ENCODE measurements at places on chromosomes 11 and 22.

- DNase-seq, result peak; percentile 31
Observed at GRCh38 chr11:95299078-95299679, 68.2 kb upstream of the SESN3 start.

DNA sequence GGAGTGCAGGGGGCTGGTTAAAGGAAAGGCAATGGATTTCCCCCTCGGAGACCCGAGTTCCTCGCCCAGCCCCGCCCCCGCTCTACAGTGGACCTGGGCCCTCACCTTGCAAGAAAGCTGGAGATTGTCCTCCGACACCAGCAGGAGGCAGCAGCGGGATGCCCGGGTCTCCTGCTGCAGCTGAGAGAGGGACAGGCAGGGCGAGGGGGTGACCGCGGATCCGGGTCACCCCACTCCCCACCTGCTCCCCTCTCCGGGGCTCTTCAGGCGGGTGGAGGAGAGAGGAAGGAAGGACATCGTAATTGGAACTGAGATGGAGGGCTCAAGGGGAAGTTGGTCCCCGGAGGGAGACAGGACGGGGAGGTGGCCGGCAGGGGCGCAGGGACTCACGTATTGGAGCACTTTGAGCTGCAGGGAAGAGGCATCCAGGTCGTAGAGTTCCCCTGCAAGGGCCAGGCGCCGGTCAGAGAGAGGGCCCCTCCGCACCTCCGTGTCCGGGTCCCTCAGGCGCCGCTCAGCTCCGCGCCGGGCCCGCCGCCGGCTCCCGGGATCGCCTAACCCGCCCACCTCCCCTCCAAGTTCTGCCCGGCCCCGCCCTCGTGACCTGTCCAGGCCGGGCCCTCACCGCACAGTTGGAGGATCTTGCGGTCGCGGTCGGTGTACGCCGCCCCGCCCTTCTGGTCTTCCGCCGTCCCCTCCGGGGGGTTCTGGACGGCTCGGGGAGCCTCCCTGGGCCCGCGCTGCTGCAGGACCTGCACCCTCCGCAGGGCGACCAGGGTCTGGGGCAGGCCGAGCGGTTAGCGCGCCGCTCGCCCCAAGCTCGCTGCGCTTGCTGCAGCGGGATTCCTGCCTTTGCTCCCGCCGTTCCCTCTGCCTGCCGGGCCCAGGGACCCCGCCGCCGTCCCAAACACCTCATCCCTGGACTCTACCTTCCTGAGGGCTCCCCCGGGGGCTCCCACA, 84.1 kb downstream of the PDE2A start:
- DNase-seq, result peak; percentile 35

DNA sequence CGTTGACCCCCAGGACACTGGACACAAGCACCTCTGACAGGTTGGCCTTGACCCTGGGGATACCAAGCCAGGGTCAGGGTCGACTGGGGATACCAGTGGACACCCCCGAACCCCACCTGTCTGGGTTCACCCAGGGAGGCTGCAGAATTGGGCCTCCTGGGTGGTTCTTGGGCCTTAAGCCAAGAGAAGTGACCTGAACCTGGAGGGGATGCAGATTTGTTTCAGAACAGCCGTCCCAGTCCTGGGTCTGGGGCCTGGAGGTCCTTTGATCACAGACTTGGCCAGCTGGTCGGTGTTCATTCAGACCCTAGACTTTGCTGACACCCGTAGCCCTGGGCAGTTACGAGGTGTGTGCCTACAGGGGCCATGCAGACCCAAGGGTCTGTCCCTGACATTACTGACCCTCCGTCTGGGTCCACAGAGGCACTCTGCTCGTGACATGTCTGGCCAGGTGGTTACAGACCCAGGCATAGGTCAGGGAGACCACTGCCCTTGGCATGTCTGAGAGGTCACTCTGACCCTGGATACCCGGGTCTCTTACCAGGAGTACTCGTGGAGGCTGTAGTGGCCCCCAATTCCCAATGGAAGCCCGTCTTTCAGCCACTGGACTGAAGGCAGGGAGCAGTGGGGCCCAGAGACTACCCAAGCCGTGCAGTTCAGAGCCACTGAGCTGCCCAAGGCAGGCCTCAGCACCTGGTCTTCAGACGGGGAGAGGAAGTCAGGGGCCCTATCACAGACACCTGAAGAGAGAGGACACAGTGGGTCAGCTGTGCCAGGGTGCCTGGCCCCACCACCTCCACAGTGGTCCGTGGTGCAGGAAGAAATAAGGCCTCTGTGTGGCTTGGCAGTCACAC, 6.4 kb downstream of the SIGIRR start:
- no peak for DNase-seq

DNA sequence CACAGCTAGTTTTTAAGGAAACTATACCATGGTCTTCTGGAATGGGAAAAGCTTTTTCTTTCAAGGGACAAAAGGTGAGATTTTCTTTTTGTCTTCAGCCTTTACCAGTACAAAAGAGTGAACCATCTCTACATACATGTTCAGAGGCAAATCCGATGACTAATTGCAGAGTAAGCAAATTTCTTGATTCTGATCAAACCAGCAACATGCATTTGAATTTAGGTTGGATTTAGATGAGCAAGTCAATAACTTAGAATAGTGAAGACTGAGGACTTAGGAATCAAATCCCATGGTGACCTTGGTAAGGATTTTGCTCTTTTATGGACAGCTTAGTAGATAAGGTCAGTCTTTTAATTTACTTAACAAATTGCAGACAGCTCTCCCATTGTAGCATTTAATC, 65.9 kb upstream of the BLID start:
- DNase-seq, result no peak

- no peak for DNase-seq
Observed at GRCh38 chr11:132140056-132140455, 769.6 kb downstream of the NTM start.

- peak; percentile 62 for DNase-seq
Observed at GRCh38 chr11:68213135-68213515, at the start of gene KMT5B. Gene KMT5B (minus strand): TSS chr11:68213296. CDS start chr11:68190076, 23,220 bp downstream.

GRCh38 chr11:69509846-69510390, 28.5 kb downstream of the LINC01488 start:
- DNase-seq, result no peak

- DNase-seq, result no peak
Observed at GRCh38 chr11:111393096-111393495, 14.0 kb upstream of the POU2AF1 start.

- no peak for DNase-seq
Observed at GRCh38 chr11:130029137-130029536, 26.5 kb upstream of the PRDM10 start.

DNA sequence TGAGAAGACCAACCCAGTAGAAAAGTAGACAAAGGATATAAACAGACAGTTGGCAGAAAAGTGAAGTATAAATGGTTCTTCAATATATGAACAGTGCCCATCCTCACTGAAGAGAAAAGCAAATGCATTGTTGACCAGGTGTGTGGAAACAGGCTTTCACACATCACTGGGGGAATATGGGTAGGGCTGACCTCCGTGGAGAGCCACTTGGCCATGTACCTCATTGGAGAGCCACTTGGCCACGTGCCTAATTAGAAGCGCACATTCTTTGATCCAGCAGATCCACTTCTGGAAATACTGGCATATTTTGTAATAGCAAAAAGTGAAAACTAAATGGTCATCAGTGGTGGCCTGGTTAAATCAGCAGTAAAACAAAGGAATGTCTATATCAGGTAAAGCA, 43.2 kb downstream of the PPP6R3 start:
- DNase-seq, result no peak

GRCh38 chr11:39772525-39773137, 1686.8 kb downstream of the LRRC4C start:
- DNase-seq, result no peak

GRCh38 chr11:116646191-116646590, 126.6 kb downstream of the BUD13 start:
- no peak for DNase-seq

DNA sequence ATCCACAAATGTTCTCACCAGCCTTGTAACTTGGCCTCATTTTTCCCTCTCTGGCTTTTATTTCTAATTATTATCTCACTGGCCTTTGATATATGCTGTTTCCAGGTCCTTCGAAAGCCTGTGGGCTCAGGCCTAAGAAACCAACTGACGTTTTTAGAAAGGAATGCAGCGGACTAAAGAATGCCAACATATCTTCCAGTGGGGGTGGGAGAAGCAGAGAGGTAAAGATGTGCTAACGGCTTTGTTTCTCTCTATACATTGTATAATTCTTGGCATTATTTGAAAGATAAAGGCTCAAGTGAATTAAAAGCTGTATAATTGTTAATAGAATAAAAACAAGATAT, 28.2 kb downstream of the OR6Q1 start:
- peak; percentile 50 for DNase-seq

GRCh38 chr22:39718921-39719475, 148.4 kb downstream of the CACNA1I start:
- no peak for DNase-seq

DNA sequence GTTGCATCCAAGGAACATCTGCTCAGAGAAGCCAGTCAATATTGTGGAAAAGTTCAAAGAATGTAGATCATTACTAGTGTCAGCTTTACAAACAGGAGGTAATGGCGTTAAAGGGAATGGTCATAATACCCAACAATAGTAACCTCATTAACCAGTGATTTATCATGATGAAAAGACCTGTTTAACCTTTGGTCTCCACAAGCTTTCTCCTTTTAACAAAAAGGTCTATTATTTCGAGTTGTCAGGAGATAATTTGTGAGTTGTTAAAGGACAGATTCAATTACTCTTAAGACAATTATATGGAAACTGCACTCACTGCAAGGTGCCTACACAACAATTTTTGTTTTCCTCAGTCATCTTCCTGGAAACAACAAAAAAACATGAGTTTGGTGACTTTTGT, 73.8 kb upstream of the HTATIP2 start:
- no peak for DNase-seq

DNA sequence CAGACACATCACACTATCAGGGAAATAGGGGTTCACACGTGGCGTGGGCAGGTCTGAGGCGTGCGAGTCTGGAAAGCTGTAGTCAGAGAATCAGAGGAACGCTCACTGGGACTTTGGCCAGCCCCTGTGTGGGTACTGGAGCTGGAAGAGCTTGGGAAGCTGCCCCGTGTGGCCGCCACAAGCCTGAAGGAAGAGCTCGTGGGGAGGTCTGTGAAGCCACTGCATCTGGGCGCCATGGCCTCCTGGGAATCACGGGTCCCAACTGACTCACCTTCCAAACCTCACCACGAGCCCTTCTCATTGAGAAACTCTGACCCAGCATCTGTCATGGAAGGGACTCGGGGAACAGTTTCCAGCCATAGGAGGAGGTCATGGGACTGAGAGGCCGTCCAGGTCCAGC, 5.9 kb upstream of the MRGPRF start:
- DNase-seq, result peak; percentile 24

DNA sequence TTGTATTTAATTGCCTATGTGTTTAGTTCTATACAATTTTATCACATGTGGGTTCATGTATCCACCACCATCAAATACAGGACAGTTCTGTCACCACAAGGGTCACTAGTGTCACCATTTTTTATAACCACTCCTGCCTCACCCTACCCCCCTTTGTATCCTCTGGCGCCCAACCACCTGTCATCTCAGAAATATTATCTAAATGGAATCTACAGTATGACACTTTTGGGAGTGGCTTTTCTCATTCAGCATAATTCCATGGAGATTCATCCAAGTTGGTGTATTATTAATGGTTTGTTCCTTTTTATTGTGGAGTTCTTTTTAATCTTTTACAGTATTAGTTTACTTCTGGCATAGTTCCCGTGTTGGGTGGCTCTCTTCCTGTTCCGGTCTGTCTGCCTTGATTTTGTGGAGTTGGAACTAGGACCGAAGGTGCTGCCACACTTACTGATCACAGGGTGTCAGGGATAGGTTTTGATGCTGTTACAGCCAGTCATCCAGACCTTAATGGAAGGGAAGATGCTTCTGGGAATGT, 58.5 kb downstream of the TNRC6B start:
- DNase-seq, result no peak

DNA sequence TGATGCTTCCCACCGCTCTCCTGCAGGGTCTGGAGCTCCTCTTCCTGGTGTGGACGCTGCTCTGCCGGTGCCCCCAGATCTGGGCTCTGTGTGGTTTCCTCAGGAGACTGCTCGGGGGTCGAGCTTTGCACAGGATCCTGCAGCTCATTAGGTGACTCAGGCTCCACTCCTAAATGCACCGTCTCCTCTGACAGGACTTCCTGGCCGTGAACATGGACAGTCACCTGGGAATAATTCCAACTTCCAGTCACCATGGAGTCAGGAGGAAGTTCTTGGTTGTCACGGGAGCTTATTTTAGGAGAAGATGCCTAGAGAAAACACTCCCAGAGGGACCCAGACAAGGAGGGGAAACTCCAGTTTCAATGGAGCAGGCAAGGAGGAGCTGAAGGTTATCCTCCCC, 11.9 kb downstream of the ZNF202 start:
- DNase-seq, result no peak

- peak; percentile 55 for DNase-seq
Observed at GRCh38 chr11:34395916-34396550, 38.2 kb upstream of the ABTB2 start.

DNA sequence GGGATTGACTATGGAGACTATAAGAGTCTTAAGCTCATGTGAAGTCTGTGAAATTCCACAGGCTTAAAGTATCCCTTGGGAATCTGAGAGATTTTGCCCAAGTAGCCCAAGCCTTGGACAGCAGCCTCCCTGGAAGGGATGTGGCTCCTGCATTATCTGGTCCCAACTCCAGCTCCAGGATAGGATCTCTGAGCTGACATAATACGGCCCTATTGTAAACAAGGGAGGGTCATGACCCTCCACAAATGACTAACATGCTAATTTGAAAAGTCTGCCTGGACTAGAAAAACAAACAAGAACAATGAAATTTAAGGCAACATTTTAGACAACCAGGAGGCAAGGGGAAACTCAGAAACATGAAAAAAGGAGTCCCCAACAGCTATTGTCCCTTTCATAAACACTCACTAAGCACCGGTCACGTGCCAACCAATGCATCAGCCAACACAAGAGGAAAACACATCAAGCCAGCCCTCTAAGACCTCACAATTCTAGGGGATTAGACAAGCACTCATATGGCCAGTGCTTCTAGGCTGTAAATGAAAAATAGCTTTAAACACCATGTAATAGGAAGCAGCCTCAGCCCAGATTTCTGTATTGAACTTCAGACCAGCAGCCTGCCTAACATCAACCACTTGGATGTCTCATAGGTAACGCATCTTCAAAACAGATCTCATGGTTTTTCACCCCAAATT, 101.2 kb upstream of the TIMP3 start:
- DNase-seq, result peak; percentile 75

- DNase-seq, result no peak
Observed at GRCh38 chr11:15471895-15472799, 357.4 kb downstream of the INSC start.

GRCh38 chr11:44281151-44281550, 28.8 kb downstream of the ALX4 start:
- DNase-seq, result no peak

- peak; percentile 60 for DNase-seq
Observed at GRCh38 chr11:83823461-83824025, 537.4 kb upstream of the CCDC90B start.

GRCh38 chr11:134999590-134999989, 587.5 kb upstream of the B3GAT1 start:
- no peak for DNase-seq

All from mesenchymal stem cell (in vitro differentiated cells and primary cell).